ENCODE measurements at places on chromosomes 7 and 10. TPM values are rescaled to one million over a fixed set of nuclear protein-coding genes. Genes with fewer than 3 reads are reported as not detected.

The STAM gene
- total RNA-seq = 29.0 TPM

The CDNF gene
- 4.8 TPM for total RNA-seq

The LRRD1 gene
- total RNA-seq = 0.50 TPM

The BMPR1A gene
- 26.2 TPM for total RNA-seq

The SLC13A1 gene
- total RNA-seq = not detected

The PAOX gene
- total RNA-seq = 5.6 TPM

The WNT8B gene
- total RNA-seq = not detected

The HSPA12A gene
- total RNA-seq = 42.6 TPM

The CPVL gene
- 41.7 TPM for total RNA-seq

DNA sequence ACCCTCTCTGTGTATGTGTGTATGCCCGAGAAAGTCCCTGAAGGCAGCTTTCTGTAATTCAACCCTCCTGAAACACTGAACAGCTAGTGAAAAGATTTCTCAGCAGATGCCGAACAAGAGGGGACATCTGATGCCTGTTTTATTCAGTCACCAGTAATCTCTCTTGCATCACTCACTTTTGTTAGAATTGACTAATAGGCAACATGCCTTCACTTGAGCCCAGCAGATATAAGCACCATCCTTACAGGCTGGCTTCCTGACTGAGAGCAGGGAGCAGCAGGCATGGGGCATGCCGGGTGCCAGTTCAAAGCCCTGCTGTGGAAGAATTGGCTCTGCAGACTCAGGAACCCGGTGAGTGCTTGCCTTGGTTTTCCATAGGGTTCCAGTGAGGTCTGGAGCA lies at the start of gene ABCA13:
TSS of gene ABCA13 (plus strand) at position 257 of the 400 bp plus-strand sequence. CDS start at position 283, 26 bp downstream.
- H3K27ac ChIP-seq = no peak within 1 kb of the TSS
- no peaks in the 10 kb centered on the region for H3K36me3 ChIP-seq
- no peak for DNase-seq
- no peaks in the 10 kb centered on the region for H3K4me1 ChIP-seq
- H3K27me3 ChIP-seq = no peaks in the 10 kb centered on the region

GRCh38 chr10:127911218-127911866 lies 4.4 kb downstream of the PTPRE start:
- peak overlapping the region; percentile 93 for H3K27ac ChIP-seq
- no peaks in the 10 kb centered on the region for H3K27me3 ChIP-seq
- H3K36me3 ChIP-seq = no peaks in the 10 kb centered on the region
- H3K4me1 ChIP-seq = peaks cover 37% of the 10 kb centered on the region
- no peak for DNase-seq
- H3K4me3 ChIP-seq = no peak overlapping the region

DNA sequence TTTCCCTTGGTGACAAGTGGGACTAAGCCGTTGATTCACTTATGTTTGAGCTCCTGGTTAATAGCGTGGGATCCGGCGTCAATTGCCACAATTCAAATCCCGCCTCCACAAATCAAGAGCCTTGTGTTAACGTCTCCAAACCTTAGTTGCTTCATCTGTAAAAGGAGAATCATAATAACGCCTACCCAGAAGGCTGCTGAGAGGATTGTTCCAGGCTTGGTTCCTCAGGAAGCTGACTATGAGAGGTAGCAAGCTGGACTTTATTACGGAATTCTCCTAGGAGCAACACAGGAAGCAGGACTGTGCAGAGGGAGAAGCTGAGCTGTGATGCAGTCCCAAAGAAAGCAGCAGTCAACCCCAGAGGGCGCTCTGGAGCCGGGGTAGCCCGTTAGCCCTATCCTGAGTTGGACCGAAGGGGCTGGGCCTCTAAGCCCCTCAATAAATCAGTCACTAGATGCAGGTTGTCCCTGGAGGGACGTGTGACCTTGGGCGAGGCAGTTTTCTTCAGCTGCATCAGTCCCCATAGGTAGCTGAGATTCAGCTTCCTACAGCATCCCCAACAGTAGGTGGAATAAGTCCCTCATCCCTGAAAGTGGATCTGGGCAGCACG lies 6.9 kb upstream of the BAG3 start:
- DNase-seq = no peak
- H3K36me3 ChIP-seq = no peaks in the 10 kb centered on the region
- peaks cover 7% of the 10 kb centered on the region for H3K4me1 ChIP-seq
- H3K27ac ChIP-seq = no peak overlapping the region

GRCh38 chr10:97612386-97612785 lies 20.9 kb downstream of the MORN4 start:
- no peaks in the 10 kb centered on the region for H3K27me3 ChIP-seq
- H3K27ac ChIP-seq = no peak overlapping the region
- peak; percentile 33 for DNase-seq
- H3K4me1 ChIP-seq = no peaks in the 10 kb centered on the region
- H3K4me3 ChIP-seq = no peak overlapping the region
- H3K36me3 ChIP-seq = no peaks in the 10 kb centered on the region

GRCh38 chr7:15848362-15848761 lies 161.9 kb upstream of the MEOX2 start:
- no peaks in the 10 kb centered on the region for H3K27me3 ChIP-seq
- H3K4me3 ChIP-seq = no peak overlapping the region
- H3K36me3 ChIP-seq = no peaks in the 10 kb centered on the region
- H3K4me1 ChIP-seq = peaks cover 11% of the 10 kb centered on the region
- no peak for DNase-seq

- H3K4me3 ChIP-seq = no peak overlapping the region
- DNase-seq = no peak
- no peaks in the 10 kb centered on the region for H3K4me1 ChIP-seq
These were observed 74.6 kb upstream of the IKZF1 start for GRCh38 chr7:50229964-50230363.

GRCh38 chr10:36303896-36304295 lies 661.8 kb upstream of the FZD8 start:
- no peaks in the 10 kb centered on the region for H3K36me3 ChIP-seq
- H3K4me3 ChIP-seq = no peak overlapping the region
- no peak for DNase-seq
- no peaks in the 10 kb centered on the region for H3K4me1 ChIP-seq

DNA sequence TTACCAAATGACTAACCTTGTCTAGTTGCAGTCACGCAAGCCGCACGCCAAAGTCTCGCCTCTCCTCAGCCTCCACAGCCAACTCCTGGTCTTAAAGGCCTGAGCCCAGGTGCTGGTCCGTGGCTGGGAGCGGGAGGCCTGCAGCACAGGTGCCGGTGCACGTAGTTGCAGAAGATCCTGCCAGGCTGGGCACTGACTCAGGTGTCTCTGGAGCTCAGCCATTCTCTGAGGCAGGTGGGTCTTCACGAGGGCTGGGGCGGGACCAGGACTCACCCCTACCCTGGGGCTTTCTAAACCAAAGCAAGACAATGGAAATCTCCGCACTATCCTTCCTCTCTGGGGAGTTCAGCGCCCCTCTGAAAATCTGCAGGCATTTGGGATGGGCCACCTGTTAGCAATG lies 216.4 kb downstream of the MLLT10 start:
- H3K36me3 ChIP-seq = no peaks in the 10 kb centered on the region
- no peak overlapping the region for H3K4me3 ChIP-seq
- DNase-seq = no peak
- no peaks in the 10 kb centered on the region for H3K4me1 ChIP-seq
- no peaks in the 10 kb centered on the region for H3K27me3 ChIP-seq
- no peak overlapping the region for H3K27ac ChIP-seq

GRCh38 chr7:144842377-144842851 lies 6.6 kb upstream of the TPK1 start:
- no peak overlapping the region for H3K4me3 ChIP-seq
- H3K27me3 ChIP-seq = no peaks in the 10 kb centered on the region
- DNase-seq = peak; percentile 25
- H3K36me3 ChIP-seq = no peaks in the 10 kb centered on the region
- H3K4me1 ChIP-seq = no peaks in the 10 kb centered on the region

DNA sequence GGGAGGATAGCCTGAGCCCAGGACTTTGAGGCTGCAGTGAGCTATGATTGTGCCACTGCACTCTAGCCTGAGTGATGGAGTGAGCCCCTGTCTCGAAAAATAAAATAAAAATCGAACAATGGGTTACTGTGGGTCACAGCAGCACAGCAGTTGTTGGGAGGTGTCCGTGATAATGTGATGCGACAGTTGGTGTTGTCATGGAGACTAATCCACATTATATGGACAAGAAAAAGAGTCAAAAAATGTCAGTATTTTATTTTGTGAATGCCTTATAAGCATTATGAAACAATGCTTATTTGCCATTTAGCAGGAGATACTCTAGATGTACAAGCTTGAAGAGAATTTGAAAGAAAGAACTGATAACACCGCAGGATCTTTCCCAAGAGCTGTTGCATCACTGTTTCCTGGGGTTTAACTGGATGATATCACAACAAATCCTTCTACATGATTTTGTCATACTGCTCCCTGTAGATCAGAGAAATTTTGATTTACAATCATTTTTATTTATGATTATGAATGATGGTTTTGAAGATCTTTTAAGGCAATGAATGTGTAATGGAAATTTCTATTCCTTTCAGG lies 195.4 kb downstream of the BAMBI start:
- no peaks in the 10 kb centered on the region for H3K27me3 ChIP-seq
- no peak overlapping the region for H3K4me3 ChIP-seq
- DNase-seq = no peak
- H3K4me1 ChIP-seq = no peaks in the 10 kb centered on the region
- H3K27ac ChIP-seq = no peak overlapping the region
- H3K36me3 ChIP-seq = no peaks in the 10 kb centered on the region

DNA sequence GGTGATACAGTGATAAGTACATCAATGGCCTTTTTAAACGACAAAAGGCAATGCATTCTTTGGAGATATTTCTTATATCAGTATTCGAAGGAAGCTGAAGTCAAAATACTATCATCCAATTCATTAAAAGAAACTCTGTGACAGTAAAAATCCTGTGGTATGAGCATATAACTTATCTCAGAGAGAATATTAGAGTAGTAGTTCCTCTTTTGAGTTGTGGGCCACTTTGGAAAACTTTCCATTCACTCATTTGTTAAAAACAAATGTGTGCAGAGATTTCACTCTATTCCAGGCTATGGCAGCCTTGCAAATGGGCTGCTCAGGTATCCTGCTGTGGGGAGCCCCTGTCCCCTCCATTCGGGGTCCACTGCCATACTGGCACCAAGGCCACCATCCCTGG lies 55.3 kb upstream of the ZNF438 start:
- no peaks in the 10 kb centered on the region for H3K4me1 ChIP-seq
- no peak overlapping the region for H3K27ac ChIP-seq
- no peaks in the 10 kb centered on the region for H3K36me3 ChIP-seq
- H3K4me3 ChIP-seq = no peak overlapping the region
- no peak for DNase-seq
- H3K27me3 ChIP-seq = no peaks in the 10 kb centered on the region

DNA sequence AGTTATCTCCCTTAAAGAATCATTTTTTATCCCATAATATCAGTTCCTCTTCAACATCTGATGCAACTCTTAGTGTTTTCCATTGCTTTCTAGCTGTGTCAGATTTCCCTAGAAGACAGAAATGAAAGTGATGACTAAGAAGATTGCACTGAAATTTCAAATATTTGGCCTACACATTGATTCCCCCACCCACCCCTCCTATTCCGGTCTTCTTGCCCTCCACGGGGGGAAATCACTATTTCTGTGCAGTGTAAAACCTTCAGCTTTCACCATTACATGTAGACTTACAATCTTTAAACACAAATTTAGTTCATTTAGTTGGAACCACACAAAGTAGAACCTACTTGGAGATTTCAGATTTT lies 63.7 kb upstream of the IL6 start:
- no peaks in the 10 kb centered on the region for H3K27me3 ChIP-seq
- H3K4me3 ChIP-seq = no peak overlapping the region
- DNase-seq = no peak
- H3K36me3 ChIP-seq = no peaks in the 10 kb centered on the region
- H3K4me1 ChIP-seq = no peaks in the 10 kb centered on the region

- H3K27ac ChIP-seq = peak overlapping the region; percentile 21
- no peak for DNase-seq
- no peaks in the 10 kb centered on the region for H3K36me3 ChIP-seq
- H3K4me1 ChIP-seq = peaks cover 34% of the 10 kb centered on the region
These were observed 105.9 kb upstream of the EEPD1 start for GRCh38 chr7:36047091-36047658.

GRCh38 chr10:61786728-61787127 lies 114.8 kb upstream of the ARID5B start:
- H3K4me1 ChIP-seq = peaks cover 13% of the 10 kb centered on the region
- H3K27ac ChIP-seq = peak overlapping the region; percentile 7
- DNase-seq = peak; percentile 27
- H3K27me3 ChIP-seq = no peaks in the 10 kb centered on the region
- no peaks in the 10 kb centered on the region for H3K36me3 ChIP-seq
- no peak overlapping the region for H3K4me3 ChIP-seq

- peaks cover 15% of the 10 kb centered on the region for H3K4me1 ChIP-seq
- no peaks in the 10 kb centered on the region for H3K36me3 ChIP-seq
- no peaks in the 10 kb centered on the region for H3K27me3 ChIP-seq
- H3K27ac ChIP-seq = no peak overlapping the region
These were observed 47.4 kb downstream of the ALOX5 start for GRCh38 chr10:45421221-45422097.

DNA sequence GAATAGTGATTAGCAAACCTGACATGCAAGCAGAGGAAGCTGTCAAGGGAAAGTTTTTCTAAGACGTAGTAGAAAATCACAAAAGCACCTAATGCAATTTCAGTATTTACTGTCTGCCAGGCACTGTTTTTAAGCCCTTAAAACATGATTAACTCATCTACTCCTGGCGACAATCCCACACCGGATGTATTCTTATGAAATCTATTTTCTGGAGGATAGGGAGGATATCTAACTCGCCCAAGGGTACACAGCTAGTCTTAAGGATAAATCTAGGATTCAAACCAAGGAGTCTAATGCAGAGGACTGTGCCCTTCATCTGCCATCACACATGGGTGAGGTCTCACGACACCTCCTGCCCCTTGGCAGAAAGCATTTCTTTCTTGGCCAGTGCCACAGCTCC lies 47.8 kb upstream of the FIGNL1 start:
- no peaks in the 10 kb centered on the region for H3K36me3 ChIP-seq
- peak overlapping the region; percentile 89 for H3K27ac ChIP-seq
- H3K27me3 ChIP-seq = no peaks in the 10 kb centered on the region
- peak; percentile 33 for DNase-seq
- peaks cover 63% of the 10 kb centered on the region for H3K4me1 ChIP-seq

DNA sequence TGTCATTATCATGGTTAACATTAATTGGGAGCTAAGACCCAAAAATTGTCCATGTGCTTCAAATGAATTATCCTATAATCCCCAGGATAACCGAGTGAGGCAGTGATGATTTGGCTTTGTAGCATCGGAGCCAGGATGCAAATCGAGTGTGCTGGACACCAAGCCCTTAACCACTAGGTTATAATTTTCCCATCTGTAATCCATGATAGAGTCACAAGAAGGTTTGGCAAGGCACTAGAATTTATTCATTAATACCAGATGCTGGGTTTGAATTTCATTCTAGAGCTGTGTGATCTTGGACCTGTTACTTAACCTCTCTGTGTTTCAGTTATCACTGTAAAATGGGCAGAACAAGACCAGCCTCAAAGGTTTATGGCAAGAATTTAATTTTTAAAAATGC lies 21.0 kb upstream of the ITGB1 start:
- H3K4me1 ChIP-seq = peaks cover 5% of the 10 kb centered on the region
- H3K27me3 ChIP-seq = no peaks in the 10 kb centered on the region
- no peak overlapping the region for H3K4me3 ChIP-seq
- no peak for DNase-seq

Measured in adrenal gland (tissue), 19 donors.